ENCODE measurements at places on chromosomes 7 and 10.

- peak; percentile 15 for DNase-seq
These were observed 1.3 kb upstream of the CUL1 start for GRCh38 chr7:148697256-148698006.

GRCh38 chr10:30111340-30112022 lies 52.1 kb upstream of the JCAD start:
- DNase-seq = no peak

DNA sequence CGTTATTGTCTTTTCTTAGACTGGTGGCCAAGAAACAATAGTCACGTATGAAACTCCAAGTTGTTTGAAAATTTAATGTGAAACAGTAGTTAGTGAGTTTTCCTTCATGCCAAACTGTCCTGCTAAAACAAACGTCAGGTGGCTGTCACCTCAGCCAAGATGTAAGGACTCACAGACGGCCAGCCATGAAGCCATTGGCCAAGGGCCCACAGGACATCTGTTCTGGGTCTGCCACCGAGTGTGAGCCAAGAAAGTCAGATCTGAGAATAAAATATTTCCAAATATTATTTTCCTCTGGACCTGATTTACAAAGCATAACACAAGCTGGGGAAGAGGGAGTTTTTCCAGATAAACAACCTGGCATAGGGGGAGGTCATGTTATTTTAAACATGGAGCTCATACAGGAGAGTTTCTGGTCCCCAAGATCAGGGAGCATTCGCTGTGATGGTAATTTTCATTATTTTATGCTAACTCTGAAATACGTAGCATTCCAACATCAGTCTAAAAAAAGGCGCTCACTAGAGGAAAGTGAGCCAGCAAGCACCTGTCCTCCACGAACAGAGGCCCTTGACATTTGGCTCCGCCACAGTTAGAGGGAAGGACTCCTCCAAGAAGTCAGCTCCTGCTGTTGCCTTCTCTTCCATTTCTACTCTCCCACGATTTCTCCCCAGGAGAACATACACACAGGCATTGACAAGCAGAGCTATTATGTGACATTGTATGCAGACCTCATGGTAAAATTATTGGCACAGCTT lies 38.9 kb upstream of the LANCL2 start:
- DNase-seq = no peak

DNA sequence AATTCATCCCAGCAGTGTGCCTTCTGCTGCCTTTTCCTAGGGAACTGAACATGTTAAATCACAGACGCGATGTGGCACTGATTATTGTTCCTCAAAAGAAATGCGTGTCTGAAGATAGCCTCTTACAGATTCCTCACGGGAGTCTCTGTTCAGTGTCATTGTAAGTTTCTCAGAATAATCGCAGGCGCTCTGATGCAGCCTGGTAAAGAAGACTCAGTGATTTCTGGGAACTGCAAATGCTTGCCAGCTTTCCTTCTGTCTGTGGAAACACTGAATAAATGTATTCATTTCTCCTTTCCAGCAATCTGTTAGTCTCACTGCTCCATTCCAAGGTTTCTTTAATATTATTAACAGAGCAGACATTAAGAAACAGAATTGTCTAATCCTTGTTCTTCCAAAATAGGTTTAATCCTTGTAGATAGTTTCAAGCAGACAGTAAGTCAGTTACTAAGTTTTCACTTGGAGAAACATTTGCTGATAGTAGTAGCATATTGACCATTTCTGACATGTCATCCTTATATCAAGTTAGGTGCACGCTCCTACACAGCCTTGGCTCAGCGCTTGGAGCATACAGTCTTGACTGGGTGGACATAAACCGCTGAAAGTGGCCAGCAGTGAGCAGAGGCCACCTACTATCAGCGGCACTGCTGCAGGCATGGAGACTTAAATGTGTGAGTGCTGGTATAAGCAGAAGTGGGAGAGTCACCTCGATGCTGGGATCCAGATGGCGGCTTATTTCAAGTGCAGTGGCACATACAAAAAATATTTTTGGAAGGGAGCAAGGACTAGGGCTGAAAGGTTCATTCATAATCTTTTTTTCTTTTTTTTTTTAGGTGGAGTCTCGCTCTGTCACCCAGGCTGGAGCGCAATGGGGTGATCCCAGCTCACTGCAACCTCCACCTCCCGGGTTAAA lies 27.7 kb downstream of the MMRN2 start:
- no peak for DNase-seq

GRCh38 chr10:110141871-110142635 lies 65.4 kb upstream of the MXI1 start:
- DNase-seq = no peak

- no peak for DNase-seq
These were observed 63.7 kb upstream of the PDK4 start for GRCh38 chr7:95660023-95660434.

GRCh38 chr7:105678811-105679495 lies 97.7 kb upstream of the EFCAB10 start:
- DNase-seq = no peak

- DNase-seq = no peak
These were observed 3.8 kb downstream of the ZNF655 start for GRCh38 chr7:99562114-99562784.

DNA sequence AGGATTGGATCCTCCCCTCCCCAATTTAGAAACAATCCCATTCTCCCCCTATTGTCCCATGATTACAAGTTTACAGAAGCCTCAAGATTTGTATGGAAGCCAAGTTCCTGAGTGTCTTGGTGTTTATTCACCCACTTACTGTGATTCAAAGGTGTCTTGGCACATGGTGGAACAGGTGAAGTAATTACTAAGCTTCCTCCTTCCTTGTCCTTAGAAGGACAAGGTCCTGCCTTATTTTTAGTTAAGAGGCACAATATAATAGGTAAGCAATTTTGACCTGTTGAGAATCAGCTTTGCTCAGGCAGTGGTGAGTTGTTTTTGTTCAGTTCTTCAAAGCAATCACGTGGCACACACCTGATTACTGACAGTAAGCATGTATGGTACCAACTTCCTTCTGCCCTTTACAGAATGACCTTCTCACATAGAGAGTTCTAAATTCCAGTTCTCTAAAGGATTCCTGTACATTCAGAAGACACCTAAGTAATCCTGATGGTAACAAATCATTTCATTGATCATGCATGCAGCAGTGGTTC lies 60.7 kb upstream of the SLC13A1 start:
- DNase-seq = no peak

- no peak for DNase-seq
These were observed 61.3 kb downstream of the SEC61G start for GRCh38 chr7:54697659-54698186.

GRCh38 chr7:81482600-81483186 lies 287.2 kb downstream of the HGF start:
- no peak for DNase-seq

DNA sequence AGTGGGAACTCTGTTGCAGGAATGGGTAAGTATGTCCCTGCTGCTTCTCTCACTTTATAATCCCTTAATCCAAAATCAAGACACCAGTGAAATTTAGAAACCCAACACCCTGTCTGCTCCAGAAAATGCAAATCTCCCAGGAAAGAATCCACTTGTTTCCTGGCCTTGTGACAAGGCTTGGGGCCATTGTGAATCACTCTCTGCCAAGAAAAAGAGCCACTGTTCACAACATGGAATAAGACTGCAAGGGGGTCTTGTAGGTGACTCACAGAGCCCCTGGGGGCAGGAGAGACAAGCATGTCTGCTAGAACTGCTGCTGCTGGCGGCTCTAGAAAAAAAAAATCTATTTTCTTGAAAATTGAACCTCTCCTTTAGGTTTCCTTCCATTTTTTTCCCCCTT lies 191.2 kb downstream of the SORCS1 start:
- DNase-seq = no peak

- DNase-seq = no peak
These were observed 14.1 kb downstream of the ESYT2 start for GRCh38 chr7:158815083-158815799.

DNA sequence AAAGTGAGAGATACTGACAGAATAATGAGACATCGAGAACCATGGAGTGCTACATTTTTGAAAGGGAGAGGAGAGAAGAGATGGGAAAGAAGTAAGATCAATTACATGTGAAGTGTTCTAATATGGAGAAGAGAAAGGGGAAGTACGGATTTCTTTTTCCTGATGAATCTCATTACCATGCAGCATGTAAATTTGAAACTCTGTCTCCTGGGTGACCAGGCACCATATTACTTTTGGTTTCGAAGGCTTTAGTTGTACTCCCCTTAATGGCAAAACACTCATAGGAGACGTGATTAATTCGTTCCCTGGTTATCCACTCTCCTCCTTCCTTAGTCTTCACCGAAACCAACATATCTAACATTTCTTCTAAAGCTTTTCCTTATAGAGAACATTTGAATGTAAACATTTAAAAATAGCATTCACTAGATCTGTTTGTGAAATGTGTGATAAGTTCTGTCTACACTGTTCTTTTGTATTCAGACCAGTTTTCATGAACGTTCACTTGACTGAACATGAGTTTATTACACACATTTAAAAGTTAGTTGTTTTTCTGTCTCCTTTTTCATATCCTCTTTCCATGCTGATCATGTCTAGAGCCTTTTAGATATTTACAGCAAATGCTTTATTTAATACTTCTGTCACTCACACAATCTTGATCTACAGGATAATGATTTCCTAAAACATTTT lies 80.2 kb upstream of the MSRB2 start:
- DNase-seq = no peak

DNA sequence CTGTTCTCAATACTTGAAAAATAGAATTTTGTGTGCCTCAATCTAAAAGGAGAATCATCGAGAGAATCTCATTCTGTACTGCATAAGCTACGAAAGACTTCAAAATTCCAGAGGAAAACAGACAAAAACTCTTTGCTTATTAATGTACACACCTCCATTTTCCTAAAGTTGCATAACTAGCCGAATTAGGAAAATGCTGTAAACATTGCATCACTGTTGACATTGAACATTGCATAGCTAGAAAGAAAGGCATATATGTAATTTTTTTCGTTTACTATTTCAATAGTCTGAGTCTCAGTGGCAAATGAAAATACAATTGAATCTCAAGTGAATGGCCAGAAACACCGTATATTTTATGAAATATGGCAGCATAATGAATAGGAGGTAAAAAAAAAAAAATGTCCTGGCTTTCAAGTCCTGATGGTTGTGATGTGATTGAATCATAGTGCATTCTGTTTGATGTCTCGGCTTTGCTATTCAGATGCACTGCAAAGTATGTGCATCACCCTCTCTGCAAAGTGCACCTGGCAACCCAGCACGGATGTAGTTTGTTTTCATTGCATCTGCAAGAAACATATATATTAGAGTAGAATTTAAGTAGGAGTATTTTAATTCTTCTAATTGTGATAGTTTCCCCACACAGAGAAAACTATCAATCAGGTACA lies 196.7 kb downstream of the VTI1A start:
- DNase-seq = no peak

GRCh38 chr10:86523348-86523747 lies 1.8 kb upstream of the WAPL start:
- DNase-seq = no peak
